SK-N-DZ (cell line): ENCODE measurements at places on chromosomes 11 and 22.

DNA sequence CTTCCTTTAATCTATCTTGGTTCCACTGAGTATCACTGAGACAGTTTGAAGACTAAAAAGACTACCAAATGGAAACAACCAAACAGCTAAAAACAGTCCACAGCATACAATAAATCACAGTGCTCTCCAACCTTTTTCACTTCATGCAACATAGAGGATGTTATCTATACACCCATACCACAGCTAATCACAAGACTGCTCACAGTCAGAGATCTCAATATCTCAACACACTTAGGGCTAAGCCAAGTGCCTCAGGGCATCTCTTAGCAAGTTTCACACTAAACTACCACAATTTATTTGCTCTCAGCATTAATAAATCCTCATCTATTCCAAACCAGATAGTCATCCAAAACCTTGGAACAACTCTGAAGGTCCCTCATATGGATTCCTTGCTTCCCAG lies 129.4 kb downstream of the SBF2 start:
- no peak for DNase-seq

DNA sequence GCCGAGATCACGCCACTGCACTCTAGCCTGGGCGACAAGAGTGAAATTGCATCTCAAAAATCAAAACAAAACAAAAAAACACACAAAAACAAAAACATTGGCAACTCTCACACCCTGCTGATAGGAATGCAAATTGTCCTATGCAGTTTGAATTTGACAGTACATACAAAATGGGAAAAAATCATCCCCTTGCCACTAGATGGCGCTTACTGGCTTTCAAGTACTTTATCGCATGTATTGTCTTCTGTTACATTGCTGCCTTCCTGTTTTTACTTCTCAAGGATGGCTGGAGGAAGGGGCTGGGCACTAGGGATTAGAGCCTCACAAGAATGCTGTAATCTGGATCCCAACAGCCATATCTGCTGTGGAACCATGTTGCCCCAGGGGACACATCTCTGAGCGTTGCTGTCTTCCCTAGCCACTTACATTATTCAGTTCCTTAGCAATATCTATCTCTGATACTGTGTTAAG lies 59.4 kb upstream of the A4GALT start:
- DNase-seq: peak; percentile 89

DNA sequence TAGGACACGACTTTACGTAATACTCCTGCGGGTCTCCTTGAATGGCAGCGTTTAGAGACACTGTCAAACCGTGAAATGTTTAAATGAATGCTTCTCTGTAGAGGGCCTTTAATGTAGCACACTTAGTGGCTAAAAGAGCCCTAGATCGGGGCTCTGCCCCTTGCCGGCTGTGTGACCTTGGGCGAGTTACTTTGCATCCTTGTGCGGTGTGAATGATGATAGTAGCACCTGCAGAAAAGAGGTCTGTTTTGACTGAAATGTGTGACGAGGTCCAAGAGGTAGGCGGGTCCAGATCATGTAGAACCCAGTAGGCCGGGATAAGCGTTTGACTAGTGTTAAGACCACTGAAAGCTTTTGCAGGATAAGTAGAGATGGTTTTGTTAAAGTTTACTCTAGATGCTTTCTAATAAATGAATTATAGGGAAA lies 866 bp downstream of the MED17 start:
- DNase-seq: no peak

GRCh38 chr22:48644108-48644507 lies 1183.6 kb downstream of the BRD1 start:
- no peak for DNase-seq

DNA sequence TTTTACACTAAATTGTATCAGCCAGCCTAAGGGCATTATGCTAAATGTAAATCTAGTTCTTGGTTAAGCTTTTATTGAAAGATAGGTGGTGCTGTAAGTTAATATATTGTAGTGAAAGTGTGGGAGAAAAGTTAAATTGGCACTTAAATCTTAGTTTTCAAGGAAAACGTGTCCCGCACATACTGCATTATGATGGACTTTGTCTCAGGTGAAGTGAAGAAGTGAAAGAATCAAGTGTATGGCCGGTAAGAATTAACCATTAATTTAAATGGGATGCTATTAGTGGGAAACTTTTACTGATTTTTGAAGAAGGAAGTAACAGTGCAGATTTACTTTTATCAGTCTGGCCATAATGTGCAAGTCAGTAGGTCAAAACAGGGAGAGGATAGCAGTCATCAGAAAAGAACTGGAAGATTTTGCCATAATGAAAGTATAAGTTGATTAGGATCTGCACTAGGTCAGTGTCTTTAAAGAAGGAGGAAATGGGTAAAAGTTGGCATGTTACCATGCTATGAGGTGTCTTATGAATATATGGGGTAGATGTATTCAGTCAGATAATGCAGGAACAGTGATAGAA lies 81.6 kb downstream of the PDHX start:
- no peak for DNase-seq

DNA sequence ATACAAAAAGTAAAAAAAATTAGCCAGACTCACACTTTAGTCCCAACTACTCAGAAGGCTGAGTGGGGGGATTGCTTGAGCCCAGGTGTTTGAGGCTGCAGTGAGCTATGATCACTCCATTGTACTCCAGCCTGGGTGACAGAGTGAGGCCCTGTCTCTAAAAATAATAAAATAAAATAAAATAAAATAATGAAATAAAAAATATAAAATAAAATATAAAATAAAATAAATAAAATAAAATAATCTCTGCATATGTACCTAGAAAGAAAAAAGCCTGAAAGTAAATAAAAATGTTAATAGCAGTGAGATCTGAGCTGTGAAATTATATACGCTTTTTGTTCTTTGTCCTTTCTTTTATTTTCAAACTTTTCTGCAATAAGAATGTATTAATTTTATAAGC lies 17.1 kb upstream of the LRP5 start:
- no peak for DNase-seq

DNA sequence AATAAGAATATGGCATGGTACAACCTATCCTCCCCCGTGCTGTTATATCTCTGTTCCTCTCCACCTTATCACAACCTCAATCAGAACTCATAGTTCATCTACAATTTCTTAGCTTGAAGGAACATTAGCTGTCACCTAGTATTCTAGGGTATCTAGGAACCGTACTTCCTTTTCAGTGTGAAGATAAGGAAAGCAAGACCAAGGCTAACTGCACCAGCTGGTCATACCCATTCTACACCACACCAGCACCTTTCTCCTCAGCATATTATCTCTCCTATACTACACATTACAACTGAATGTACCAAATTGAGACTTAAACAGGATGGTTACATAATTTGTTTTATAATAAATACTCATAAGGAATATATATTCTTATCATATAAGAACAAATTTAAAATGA lies 73.1 kb downstream of the ARHGAP32 start:
- no peak for DNase-seq

DNA sequence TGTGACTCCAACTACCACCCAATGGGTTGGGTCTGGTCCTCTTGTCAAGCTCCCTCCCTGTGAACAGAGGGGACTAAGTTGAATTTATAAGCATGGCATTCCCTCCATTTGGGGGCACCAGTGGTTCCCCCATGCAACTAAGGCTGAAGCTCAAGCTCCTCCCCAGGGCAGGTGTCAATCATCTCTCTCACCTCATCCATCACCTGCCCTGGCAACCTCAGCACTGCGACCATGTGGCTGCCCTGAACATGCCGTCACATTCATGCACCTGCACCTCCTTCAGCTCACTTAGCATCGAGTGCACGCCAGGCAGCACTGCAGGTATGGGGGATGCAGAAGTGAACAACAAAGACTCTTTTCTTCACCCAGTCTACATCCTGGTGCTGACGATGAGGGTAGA lies 799.3 kb downstream of the TBC1D22A start:
- no peak for DNase-seq

- no peak for DNase-seq
Measured at GRCh38 chr11:63698976-63699733, 17.9 kb downstream of the RTN3 start.

- DNase-seq: peak; percentile 11
Measured at GRCh38 chr11:110430267-110431050, 711 bp downstream of the FDX1 start.

- no peak for DNase-seq
Measured at GRCh38 chr11:105907319-105907718, 114.7 kb downstream of the MSANTD4 start.

DNA sequence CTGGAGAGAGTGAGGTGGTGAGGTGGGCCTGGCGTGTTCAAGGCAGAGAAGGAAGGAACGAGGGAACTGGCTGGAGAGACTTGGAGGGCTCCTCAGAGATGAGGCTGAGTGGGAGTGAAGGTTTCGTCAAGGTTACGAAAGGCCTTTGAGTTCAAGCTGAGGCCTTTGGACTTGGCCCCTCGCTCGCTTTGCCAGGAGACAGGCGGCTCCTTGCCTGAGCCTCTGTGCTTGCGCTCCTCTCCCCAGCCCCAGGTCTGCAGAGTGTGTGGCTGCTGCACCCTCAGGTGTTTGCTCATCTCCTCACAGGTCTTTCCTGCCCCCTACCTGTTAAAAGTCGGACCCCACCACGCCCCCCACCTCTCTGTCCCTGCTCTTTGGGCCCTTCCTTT lies 91.6 kb downstream of the ATXN10 start:
- DNase-seq: no peak

- no peak for DNase-seq
Measured at GRCh38 chr11:119723952-119724325, 5.1 kb downstream of the NECTIN1 start.

GRCh38 chr11:122068141-122068540 lies 47.9 kb downstream of the BLID start:
- DNase-seq: no peak

DNA sequence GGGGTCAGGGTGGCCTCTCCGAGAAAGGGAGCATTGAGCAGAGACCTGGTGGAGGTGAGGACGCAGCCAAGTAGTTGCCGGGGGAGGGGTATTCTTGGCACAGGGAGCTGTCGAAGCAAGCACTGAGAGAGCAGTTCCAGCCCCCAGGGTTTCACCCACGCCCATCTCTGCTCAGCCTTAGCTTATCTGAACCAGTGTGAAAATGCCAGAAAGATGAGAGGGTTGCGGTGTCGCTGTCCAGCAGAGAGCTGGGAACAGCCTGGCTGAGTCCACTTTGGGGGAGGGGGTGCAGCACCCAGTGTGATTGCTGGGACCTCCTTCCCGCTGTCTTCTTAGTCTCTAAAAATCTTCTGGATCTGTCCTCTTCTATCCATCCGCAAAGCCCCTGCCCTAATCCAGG lies 123.3 kb upstream of the TBCEL start:
- DNase-seq: no peak

GRCh38 chr11:11155962-11156815 lies 196.9 kb downstream of the CSNK2A3 start:
- DNase-seq: peak; percentile 17

DNA sequence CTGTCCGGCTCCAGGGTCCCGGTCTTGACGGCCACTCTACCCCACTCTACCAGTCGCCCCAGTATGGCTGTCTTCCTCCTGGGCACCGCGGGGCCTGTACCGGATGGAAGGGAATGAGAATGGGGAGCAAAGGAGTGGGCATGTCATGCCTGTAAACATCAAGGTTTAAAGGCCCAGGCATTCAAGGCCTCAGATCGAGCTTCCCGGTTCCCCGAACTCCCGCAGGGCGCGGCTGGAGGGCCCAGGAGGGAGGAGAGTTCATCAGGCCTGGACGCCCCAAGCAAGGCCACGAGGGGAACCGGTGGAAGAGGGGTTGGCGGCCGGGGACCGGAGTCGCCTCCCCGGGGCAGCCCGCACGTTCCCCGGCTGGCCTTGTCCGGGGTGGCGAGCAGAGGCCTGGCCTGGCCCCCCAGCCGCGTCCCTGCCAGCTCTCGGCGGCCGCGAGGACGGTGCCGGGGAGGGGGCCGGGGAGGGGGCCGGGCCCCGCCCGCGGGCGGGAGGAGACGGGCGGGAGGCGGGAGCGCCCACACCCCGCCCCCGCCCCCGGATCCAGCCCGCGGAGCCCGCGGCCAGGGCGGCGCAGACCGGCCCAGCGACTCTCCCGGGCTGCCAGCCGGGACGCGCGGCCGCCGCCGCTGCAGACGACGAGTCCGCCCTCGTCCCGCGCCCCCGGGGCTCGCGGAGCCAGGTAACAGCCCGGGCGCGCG lies at the start of gene CDC42EP1:
TSS of gene CDC42EP1 (plus strand) at position 580 of the 707 bp plus-strand sequence. CDS start 5,870 bp downstream, outside the sequence.
- DNase-seq: no peak

GRCh38 chr11:61782299-61782698 lies 10.1 kb downstream of the TMEM258 start:
- no peak for DNase-seq

- no peak for DNase-seq
Measured at GRCh38 chr11:131598305-131598704, 227.9 kb downstream of the NTM start.

- DNase-seq: peak; percentile 0
Measured at GRCh38 chr11:96306933-96307775, 35.8 kb downstream of the MAML2 start.

DNA sequence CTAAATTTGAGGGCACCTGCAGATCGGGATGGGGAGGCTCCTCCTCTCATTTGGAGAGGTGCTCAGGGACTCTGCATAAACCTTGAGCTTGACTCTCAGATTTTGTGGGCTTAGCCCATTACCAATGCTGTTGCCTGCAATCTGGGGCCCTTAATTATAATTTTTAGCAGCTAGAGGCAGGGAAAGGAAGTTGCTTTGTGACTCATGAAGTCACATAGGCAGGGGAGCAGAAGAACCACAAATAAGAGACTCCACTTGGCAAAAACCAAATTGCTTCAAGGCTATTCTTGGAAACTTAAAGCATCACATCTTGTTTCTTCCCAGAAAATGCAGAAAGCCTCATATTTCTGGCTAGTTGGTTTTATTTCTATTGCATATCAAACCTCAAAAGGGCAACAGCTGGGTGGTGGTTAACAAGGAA lies 46.9 kb downstream of the MICAL2 start:
- DNase-seq: no peak

GRCh38 chr11:34175284-34176019 lies 70.0 kb downstream of the NAT10 start:
- DNase-seq: no peak

- DNase-seq: peak; percentile 30
Measured at GRCh38 chr11:94521684-94522083, 9.4 kb downstream of the C11orf97 start.

DNA sequence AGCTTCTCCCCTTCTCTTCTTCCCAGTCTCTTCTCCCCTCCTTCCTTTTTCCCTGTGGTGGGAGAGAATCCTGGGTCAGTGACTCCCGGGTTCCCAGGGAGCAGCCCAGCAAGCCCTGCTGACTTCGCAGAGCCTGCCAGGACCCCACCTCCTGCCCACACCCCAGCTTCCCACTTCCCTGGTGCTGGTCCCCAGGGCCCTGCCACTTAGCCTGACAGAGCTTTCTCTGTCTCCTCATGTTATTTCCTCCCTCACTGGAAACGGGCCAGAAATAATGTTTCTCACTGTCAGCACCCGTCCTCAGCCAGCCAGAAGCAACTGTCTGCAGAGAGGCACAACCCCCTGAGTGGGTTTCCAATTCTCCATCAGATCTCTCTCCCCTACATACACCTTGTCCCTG lies 27.1 kb downstream of the C11orf96 start:
- no peak for DNase-seq

GRCh38 chr11:36123336-36124101 lies 165.7 kb downstream of the COMMD9 start:
- no peak for DNase-seq

DNA sequence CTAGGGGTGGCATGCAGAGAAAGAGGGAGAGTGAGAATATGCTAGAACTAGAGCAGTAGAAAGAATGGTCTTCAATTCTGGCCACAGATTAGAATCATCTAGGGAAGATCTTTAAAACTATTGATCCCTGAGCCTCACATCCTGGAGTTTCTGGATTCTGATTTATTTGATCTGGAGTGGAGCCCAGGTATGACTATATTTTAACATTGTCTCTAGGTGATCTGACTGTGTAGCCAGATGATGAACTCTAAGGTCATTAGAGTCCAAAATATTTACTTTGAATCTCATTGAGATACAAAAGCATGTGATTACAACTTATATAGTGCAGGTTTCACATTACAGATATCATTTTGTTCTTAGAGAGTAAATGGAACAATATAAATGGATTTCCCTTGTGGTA lies 79.7 kb downstream of the FDX1 start:
- no peak for DNase-seq
